ENCODE measurements at places on chromosomes 7 and 10.

DNA sequence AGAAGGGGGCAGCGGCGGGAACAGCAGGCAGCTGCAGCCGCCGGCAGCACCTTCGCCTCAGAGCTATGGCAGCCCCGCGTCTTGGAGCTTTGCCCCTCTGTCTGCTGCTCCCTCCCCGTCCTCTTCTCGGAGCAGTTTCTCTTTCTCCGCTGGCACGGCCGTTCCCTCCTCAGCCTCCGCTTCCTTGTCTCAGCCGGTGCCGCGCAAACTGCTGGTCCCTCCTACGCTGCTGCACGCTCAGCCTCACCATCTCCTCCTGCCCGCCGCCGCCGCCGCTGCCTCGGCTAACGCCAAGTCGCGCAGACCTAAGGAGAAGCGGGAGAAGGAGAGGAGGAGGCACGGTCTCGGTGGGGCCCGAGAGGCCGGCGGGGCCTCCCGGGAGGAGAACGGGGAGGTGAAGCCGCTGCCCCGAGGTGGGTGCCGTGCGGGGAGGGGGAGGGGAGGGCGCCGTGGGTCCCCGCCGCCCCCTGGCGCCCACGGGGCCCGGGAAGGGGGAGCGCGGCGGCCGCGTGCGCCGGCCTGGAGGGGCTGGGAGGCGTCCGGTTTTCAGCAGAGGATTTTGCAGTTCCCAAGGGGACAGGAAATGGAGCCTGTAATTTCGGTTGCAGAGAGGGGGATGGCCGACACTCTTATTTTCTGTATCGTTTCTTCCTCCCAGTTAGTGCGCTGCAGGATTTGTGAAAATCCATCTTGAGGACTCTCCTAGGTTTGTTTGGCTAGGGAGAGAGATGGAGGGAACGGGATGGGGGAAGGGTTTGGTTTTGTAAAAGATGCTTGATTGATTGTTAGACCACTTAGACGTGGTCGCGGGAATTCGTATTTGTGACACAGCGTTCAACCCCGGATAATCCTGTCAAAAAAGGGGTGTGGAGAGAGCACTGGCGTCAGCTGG lies 630 bp downstream of the RSBN1L start:
- peak; percentile 61 for DNase-seq

- no peak for DNase-seq
These were observed 469.5 kb downstream of the POM121L12 start for GRCh38 chr7:53504914-53505313.

DNA sequence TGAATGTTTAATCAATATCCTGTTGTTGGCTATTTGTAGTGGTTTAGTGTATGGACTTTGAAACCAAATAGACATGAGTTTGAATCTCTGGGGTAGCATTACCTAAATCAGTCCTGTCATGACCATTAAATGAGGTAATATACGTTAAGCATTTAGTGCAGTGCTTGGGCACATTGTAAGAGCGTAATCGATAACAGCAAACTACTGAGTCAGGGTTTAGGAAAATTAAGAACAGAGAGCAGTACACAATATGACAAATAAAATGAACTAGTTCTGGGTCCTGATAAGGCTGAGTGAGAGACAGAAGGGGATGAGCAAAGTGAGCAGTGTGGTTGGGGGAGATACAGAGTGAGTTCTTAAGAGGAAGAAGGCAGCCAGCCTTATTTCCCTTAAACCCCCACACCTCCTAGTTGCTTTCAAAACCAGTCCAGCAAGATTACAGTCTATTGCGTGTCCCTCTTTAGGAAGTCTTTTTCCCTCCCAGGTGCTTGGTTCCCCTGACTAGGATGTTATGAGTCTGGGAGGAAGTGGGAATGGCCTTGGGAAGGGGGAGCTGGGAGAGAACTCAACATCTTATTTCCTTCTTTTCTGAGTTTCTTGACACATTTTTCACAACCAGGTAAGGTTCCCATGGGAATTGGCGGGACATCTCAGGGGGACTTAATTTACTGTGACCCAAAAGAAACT lies 171.0 kb downstream of the SND1 start:
- no peak for DNase-seq

- DNase-seq, result no peak
These were observed 411.8 kb downstream of the SDK1 start for GRCh38 chr7:3712841-3713240.

- DNase-seq, result no peak
These were observed 46.3 kb upstream of the HYAL4 start for GRCh38 chr7:123798532-123799188.

- no peak for DNase-seq
These were observed 9.5 kb downstream of the OGDHL start for GRCh38 chr10:49752584-49752983.

DNA sequence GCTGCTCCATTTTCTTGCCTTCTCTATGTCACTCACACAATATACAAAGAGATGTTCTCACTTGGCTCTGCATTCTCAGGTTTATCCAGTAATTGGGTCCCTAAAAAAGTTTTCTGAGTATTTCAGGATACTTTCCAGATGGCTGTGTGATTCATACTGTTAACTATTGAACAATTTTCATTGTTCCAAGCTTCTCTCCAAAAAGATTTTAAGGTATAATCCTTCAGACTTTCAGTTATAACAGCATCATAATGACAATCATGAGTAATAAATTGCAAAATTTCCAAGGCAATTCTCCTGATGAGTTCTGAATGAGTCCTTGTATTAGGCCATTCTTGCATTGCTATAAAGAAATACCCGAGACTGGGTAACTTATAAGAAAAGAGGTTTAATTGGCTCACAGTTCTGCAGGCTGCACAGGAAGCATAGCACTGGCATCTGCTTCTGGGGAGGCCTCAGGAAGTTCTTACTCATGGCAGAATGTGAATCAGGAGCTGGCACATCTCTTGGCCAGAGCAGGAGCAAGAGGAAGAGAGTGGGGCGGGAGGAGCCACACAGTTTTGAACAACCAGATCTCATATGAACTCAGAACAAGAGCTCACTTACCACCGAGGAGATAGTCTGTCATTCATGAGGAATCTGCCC lies 148.1 kb downstream of the SLC16A9 start:
- DNase-seq, result peak; percentile 65

- no peak for DNase-seq
These were observed 32.8 kb downstream of the BICC1 start for GRCh38 chr10:58545427-58545826.

- no peak for DNase-seq
These were observed 249.4 kb downstream of the CRPPA start for GRCh38 chr7:16171928-16172327.

DNA sequence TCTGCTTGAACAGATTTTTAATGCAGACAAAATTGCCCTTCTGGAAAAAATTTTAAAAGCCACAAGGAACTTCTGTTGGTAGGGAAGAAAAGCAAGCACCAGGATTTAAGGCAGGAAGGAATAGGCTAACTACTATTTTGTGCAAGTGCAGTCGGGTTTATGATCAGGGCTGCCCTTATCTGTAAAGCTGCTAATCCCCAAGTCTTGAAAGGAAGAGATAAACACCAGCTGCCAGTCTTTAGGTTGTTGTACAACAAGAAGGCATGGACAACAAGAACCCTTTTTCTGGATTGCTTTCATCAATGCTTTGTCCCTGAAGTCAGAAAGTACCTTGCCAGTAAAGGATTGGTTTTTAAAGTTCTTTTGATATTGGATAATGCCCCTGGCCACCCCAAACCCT lies 40.7 kb downstream of the RALA start:
- DNase-seq, result no peak

DNA sequence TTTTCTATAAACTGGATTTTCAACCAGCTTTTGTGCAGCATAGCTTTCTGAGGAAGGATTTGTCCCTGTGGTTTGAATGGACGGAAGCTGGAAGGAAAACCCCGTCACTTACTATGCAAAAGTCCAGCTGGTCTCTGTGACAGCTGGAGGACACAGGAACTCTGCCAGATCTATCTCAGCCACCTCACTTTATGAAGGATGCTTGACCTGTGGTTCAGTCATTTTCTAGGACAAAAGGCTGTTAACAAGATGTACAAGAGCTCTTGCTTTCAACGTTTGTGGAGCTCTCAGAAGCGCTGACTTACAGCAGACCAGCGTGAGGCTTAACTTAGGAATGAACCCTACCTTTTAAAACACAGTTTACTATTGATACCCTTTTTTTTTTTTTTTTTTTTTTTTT lies 90.8 kb downstream of the CREM start:
- no peak for DNase-seq

GRCh38 chr7:33076737-33077136 lies 14.2 kb upstream of the NT5C3A start:
- DNase-seq, result no peak

GRCh38 chr10:97215619-97216260 lies 30.0 kb upstream of the SLIT1 start:
- DNase-seq, result no peak

DNA sequence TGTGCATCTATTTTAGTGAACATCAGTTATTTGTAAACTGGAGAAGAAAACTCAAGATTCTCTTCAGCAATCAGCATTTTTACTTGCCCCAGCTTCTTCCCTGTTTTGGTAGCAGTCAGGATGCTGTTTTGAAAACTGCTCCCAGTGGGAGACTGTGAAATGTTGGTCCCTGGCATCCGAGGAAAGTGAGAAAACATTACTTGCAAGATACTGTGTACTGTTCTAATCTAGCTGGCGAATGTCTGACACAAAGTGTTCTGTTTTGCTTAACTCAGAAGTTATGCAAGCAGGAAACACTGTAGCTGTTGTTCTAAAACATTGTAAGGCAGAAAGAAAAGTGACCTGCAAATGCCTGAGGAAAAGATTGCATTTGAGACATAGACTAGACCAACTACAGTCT lies 171.8 kb upstream of the POM121L12 start:
- no peak for DNase-seq

Data from fibroblast of skin of right biceps (primary cell).